ENCODE measurements at places on chromosomes 7 and 10.

GRCh38 chr7:561631-562373 lies 42.2 kb upstream of the PDGFA start:
- DNase-seq = no peak

DNA sequence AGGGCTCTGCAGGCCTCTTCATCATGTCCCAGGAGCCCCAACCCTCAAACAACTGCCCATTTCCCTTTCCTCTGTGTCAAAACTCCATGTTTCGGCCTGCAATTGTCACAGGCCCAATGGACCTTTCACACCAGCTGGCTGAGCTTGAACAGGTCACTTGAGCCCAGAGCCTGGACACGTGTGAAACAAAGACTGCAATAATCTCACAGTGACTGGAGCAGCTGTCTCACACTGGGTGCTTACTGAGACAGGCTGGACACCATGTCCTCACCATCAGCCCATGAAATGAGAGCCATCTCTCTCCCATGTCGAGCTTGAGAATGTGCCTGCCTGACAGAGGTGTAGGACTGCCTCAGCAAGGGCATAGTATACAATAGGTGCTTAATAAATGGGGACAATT lies 19.5 kb upstream of the EIF5AL1 start:
- DNase-seq = no peak

DNA sequence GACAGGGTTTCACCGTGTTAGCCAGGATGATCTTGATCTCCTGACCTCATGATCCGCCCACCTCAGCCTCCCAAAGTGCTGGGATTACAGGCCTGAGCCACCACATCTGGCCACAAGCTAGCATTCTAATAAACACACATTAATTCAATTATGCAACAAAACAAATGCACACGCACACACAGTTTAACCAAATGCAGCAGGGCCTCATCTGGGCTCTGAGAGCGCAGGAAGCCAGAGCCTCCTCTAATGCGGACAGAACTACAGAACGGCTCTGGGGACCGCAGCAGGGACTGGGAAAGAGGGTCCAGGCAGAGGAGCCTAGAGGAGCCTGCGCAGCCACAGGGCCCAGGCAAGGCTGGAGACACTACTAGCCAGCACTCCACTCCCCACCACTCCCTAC lies 3.8 kb downstream of the MAD1L1 start:
- DNase-seq = no peak

DNA sequence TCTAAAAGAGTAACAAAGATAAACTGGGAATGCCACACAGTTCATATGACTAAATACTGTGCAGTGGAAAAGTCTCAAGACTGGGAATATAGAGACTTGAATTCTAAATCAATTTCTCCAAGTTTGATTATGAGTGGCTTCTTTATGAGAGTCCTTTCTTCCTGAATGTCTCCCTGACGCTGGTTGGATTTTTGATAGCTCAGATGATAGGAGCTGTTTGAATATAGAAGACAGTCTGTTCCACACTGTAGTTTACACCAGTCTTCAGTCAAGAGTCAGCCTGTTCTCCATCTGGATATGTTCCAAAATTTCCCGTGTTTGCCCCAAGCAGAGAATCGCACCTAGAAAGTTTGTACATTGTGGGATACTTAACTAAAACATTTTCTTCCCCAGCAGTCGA lies 173.7 kb downstream of the LRMDA start:
- DNase-seq = no peak

DNA sequence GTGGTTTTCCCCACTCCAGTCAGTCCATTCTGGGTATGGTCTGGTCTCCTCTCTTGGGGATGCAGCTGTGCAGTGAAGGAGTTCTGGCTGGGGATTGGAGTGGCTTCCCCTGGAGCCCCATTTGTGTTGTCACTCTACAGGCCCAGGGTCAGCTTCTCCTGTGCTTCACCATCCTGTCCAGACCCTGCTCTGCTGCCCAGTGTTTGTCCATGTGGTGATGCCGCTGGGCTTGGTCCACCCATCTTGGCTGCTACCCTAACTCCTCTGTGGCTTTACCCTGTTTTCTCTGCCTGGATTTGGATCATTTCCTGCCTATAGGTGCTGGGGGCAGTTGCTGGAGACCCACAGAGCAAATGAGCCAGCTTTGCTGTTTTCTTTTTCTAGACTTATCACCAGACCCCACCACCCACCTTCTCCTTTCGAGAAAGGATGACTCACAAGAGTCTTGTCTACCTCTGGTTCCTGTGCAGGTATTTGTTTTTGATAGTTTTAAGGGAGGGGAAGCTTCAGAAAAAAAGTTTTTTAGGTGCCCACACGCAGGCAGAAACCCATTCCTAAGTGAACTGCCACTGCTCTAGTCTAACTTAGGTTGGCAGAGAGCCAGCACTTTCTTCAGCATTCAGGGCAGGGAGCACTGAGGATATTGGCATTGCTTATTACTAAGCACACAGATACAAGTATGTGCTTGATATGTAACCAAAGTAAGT lies 8.5 kb downstream of the ZDHHC16 start:
- no peak for DNase-seq

GRCh38 chr7:41189866-41190265 lies 513.0 kb downstream of the INHBA start:
- DNase-seq = no peak

- peak; percentile 80 for DNase-seq
These were observed 17.3 kb downstream of the MLXIPL start for GRCh38 chr7:73606801-73607691.

DNA sequence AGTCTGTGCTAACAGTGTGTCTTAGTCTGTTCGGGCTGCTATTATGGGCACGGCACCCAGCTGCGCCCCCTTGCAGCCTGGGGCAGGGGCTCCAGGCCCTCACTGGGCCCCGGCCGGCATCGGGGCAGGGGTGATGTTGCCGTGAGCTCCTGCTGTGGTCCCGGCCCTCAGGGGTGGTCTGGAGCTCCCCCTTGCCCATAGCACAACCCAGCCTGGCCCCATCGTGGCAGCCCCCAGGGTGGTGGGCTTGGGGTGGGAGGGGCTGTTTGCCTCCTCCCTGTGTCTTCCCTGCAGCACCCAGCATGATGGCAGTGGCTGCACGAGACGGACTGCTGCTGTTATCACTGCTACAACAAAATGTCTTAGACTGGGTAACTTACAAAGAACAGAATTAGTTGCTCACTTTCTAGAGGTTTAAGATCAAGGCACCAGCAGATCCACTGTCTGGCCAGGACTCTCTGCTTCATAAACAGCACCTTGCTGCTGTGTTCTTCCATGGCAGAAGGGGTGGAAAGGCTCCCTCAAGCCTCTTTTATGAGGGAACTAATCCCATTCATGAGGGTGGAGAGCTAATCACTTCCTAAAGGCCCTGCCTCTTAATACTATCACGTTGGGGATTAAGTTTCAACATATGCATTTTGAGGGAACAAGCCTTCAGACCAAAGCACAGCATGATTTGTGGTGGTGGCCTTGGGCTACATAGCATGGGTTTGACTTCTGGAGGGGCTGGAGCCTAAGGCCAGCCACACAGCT lies 149.5 kb downstream of the SEC23IP start:
- DNase-seq = no peak

GRCh38 chr7:99997545-99998137 lies 17.8 kb upstream of the ZKSCAN1 start:
- DNase-seq = no peak

GRCh38 chr7:87628780-87629569 lies 777 bp downstream of the RUNDC3B start:
- DNase-seq = peak; percentile 43

- peak; percentile 74 for DNase-seq
These were observed 68.6 kb downstream of the C7orf25 start for GRCh38 chr7:42843205-42843800.

- DNase-seq = peak; percentile 94
These were observed at the start of gene HERC4 for GRCh38 chr10:68074775-68075549. Gene HERC4 (minus strand): TSS chr10:68075283. CDS start chr10:68073108, 2,175 bp downstream.

DNA sequence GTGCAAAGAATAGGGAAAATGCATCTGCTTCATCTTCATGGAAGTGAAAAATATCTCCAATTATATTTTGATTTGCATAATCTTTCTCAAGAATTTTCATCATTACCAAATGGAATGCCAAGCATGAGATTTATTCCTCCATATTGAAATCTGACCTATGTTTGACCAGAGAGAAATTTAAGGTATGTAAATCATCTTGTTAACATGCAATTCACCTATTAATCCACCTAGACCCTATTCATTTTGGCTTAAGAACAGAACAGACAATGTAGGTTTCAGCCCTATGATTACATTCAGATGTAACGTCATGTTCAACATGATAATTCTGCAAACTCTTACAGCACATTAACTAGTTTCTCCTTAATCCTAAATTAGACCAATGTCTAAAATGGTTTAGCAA lies 30.8 kb upstream of the TMEM140 start:
- DNase-seq = no peak
